Tibial artery (tissue), 4 donors: ENCODE measurements at places on chromosomes 7 and 10.
A peak's percentile ranks its signal among the peaks of the same experiment; 100 is the strongest.

GRCh38 chr7:99083068-99083651 is 60.7 kb downstream of the SMURF1 start:
- DNase-seq: no peak
- no peaks in the 10 kb centered on the region for H3K36me3 ChIP-seq
- H3K27ac ChIP-seq: peak overlapping the region; percentile 18
- H3K4me1 ChIP-seq: peaks cover 31% of the 10 kb centered on the region

DNA sequence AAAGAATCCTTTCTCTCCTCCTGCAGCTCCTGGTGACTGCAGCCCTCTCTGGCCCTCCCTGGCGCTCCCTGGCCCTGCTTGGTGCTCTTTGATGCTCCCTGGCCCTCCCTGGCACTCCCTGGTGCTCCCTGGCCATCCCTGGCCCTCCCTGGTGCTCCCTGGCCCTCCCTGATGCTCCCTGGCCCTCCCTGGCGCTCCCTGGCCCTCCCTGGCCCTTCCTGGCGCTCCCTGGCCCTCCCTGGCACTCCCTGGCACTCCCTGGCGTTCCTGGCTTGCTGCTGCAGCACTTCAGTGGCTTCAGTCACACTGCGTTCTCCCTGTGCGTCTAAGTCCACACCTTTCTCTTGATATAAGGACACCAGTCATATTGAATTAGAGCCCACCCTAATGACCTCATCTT is 15.2 kb upstream of the FGFR2 start:
- peaks cover 5% of the 10 kb centered on the region for H3K4me1 ChIP-seq
- H3K27me3 ChIP-seq: peaks cover 10% of the 10 kb centered on the region
- H3K27ac ChIP-seq: no peak overlapping the region

DNA sequence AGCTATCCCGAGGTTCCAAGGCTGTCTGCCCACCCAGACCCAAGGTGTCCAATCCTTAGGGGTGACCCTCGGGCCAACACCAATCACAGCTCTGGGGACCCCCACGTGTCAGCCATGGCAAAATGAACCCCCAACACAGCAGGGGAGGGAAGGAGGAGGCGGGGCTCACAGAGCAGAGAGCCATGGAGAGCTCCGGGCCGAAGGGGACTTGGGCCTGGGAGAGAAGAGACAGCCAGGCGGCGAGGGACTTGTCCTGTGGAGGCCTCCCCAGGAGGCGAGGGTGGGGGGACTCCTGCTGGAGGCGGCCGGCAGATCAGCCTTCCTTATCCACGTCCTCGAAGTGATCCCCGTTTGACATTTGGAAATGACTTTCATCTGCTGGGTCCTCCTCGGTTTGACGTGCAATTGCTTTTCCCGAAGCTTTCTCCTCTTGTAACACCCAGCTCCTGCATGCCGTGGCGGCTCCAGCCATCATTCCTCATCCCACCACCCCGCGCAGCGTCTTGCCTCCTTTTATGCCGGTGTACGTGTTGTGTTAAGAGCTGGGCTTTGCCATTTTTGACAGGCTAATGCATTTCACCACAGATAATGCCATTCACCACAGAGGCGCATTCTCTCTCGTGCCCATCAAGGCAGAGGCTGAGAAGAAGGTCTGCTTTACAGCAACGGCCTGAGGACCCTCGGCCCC is 337.4 kb downstream of the DNAJB6 start:
- H3K27me3 ChIP-seq: no peaks in the 10 kb centered on the region
- no peaks in the 10 kb centered on the region for H3K36me3 ChIP-seq
- no peaks in the 10 kb centered on the region for H3K4me1 ChIP-seq
- no peak overlapping the region for H3K27ac ChIP-seq
- H3K4me3 ChIP-seq: no peak overlapping the region

GRCh38 chr7:43769281-43769680 is 10.8 kb downstream of the BLVRA start:
- H3K27me3 ChIP-seq: no peaks in the 10 kb centered on the region
- DNase-seq: no peak
- no peaks in the 10 kb centered on the region for H3K4me1 ChIP-seq
- H3K4me3 ChIP-seq: no peak overlapping the region

GRCh38 chr7:29285444-29285793 is 90.8 kb downstream of the CHN2 start:
- DNase-seq: no peak
- no peaks in the 10 kb centered on the region for H3K27me3 ChIP-seq
- no peaks in the 10 kb centered on the region for H3K36me3 ChIP-seq
- H3K4me3 ChIP-seq: no peak overlapping the region
- H3K27ac ChIP-seq: no peak overlapping the region

GRCh38 chr10:95728526-95728925 is 27.4 kb upstream of the ENTPD1 start:
- H3K27me3 ChIP-seq: no peaks in the 10 kb centered on the region
- no peaks in the 10 kb centered on the region for H3K4me1 ChIP-seq
- H3K4me3 ChIP-seq: no peak overlapping the region
- DNase-seq: no peak
- H3K36me3 ChIP-seq: no peaks in the 10 kb centered on the region
- H3K27ac ChIP-seq: no peak overlapping the region

DNA sequence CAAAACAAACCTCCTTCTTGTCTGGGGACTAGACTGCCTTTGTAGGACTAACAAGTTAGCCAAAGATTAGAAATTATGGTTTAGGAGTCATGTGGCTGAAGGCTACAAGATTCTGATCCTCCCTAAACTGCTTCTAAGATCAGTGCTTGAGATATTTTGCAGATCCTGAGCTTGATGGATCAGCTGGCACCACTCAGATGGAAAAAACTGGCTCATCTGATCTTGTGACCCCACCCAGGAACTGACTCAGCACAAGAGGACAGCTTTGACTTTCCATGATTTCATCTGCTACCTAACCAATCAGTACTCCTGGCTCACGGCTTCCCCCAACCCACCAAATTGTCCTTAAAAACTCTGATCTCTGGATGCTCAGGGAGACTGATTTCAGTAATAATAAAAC is 271.5 kb upstream of the TAC1 start:
- DNase-seq: no peak
- no peaks in the 10 kb centered on the region for H3K36me3 ChIP-seq
- no peaks in the 10 kb centered on the region for H3K4me1 ChIP-seq
- H3K4me3 ChIP-seq: no peak overlapping the region
- no peaks in the 10 kb centered on the region for H3K27me3 ChIP-seq

DNA sequence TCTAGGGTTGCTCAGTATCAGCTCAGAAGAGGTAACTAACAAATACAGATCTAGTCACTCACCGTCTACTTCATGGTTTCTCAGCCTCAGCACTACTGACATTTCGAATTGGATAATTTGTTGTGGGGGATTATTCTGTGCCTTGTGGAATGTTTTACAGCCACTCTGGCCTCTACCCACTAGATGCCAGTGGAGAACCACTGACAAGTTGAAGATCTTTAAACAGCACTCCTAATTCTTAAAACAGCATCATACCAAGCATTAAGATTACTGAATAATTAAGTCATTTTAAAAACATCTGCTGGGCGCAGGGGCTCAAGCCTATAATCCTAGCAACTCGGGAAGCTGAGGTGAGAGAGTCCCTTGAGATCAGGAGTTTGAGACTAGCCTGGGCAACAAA is 82.6 kb downstream of the UPF2 start:
- no peak overlapping the region for H3K27ac ChIP-seq
- H3K4me3 ChIP-seq: no peak overlapping the region
- no peaks in the 10 kb centered on the region for H3K4me1 ChIP-seq

GRCh38 chr10:6228647-6229046 is 25.9 kb downstream of the PFKFB3 start:
- no peak overlapping the region for H3K27ac ChIP-seq
- H3K4me1 ChIP-seq: peaks cover 8% of the 10 kb centered on the region
- H3K4me3 ChIP-seq: no peak overlapping the region

DNA sequence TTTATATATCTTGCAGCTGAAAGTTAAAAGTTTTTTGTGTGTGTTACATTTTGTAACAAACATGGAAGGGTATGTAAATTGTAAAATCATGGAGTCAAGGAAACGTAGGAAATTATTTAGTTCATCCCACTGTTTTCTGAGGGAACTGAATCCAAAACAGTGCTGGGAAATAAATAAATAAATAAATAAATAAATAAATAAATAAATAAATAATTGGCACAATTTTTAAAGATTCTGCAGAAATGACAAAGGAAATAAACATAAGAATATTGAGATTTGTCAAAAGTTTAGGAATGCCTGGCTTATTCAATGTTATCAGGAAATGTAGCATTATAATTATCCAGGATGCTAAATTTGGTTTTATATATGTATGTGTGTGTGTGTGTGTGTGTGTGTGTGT is 91.4 kb upstream of the AGBL3 start:
- no peak overlapping the region for H3K27ac ChIP-seq
- no peaks in the 10 kb centered on the region for H3K27me3 ChIP-seq

DNA sequence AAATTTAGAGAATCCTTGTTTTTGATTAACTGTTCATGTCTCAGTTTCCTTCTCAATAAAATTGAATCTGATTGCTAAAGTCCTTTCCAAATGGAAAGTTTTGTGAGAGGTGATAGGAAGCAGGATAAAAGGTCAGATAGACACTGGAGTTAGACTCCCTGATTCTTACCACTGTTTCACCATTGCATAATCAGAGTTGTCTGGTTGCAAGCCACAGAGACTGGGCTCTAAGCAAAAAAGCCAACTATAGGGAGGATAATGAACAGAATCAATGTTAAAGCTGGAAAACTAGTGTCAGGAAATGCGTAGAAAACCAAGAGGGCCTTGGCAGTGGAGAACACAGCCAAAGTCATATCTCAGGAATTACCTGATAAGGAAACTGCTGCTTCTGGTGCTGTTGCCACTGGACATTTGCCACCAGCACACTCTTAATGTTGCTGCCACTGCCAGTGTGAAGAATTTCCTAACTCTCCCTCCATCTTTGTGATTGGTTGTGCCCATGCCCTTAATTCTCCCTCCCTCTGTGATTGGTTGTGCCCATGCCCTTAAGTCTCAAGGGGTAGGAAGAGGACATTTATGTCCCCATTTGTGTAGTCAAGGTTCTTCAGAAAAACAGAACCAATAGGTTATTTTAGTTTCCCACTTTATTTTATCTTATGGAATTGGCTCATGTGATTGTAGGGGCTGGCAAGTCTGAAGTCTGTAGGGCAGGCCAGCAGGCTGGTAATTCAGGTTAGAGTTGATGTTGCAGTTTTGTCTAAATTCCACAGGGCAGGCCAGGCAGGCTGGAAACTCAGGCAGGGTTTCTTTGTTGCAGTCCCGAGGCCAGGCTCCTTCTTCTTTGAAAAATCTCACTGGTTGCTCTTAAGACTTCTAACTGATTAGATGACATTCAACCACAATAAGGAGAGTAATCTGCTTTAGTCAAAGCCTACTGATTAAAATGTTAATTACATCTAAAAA is 639.0 kb downstream of the REEP3 start:
- DNase-seq: no peak
- H3K27ac ChIP-seq: no peak overlapping the region
- no peaks in the 10 kb centered on the region for H3K36me3 ChIP-seq

GRCh38 chr10:11512596-11512995 is 98.9 kb downstream of the USP6NL start:
- DNase-seq: no peak
- H3K27me3 ChIP-seq: no peaks in the 10 kb centered on the region
- H3K4me1 ChIP-seq: no peaks in the 10 kb centered on the region
- no peaks in the 10 kb centered on the region for H3K36me3 ChIP-seq

DNA sequence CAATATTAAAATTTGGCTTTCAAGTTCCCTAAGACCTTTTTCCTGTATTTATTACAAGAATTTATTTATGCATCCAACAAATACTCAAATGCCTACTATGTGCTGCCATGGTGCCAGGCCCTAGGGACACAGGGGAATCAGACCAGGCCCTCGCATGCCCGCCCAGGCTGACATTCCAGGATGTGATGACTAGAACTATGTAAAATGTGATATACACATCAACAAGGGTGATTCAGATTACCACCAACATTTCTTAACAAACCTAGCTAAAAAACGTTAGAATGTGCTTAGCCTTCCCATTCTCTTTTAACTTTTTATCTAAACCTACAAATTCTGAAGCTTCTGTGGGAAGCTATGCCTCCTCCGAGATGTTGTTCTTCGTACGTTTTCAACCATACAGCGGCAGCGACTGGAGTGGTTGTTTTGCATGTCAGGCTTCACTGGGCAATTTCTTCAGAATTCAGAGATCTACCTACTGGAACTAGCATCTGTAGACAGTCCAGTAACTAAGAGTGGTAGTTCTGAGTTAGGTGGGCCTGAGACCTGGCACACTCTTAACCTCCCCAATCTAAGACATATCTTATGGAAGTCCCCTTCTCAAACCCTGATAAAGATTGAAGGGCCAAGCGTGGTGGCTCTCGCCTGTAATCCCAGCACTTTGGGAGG is 22.1 kb downstream of the GNA12 start:
- no peak for DNase-seq
- H3K36me3 ChIP-seq: no peaks in the 10 kb centered on the region
- H3K27me3 ChIP-seq: no peaks in the 10 kb centered on the region
- H3K4me1 ChIP-seq: peaks cover 22% of the 10 kb centered on the region
- H3K27ac ChIP-seq: peak overlapping the region; percentile 40

GRCh38 chr10:1626410-1626809 is 110.9 kb downstream of the ADARB2 start:
- H3K27ac ChIP-seq: no peak overlapping the region
- DNase-seq: no peak
- H3K36me3 ChIP-seq: no peaks in the 10 kb centered on the region
- no peaks in the 10 kb centered on the region for H3K4me1 ChIP-seq
- H3K27me3 ChIP-seq: peaks cover 3% of the 10 kb centered on the region

- peaks cover 75% of the 10 kb centered on the region for H3K27me3 ChIP-seq
- no peak for DNase-seq
- H3K36me3 ChIP-seq: no peaks in the 10 kb centered on the region
- H3K4me3 ChIP-seq: no peak within 1 kb of the TSS
- H3K4me1 ChIP-seq: no peaks in the 10 kb centered on the region
Measured at GRCh38 chr10:118595598-118596425, at the start of gene PRLHR. PRLHR (minus strand) TSS chr10:118595648; CDS start chr10:118595244, 404 bp downstream.

DNA sequence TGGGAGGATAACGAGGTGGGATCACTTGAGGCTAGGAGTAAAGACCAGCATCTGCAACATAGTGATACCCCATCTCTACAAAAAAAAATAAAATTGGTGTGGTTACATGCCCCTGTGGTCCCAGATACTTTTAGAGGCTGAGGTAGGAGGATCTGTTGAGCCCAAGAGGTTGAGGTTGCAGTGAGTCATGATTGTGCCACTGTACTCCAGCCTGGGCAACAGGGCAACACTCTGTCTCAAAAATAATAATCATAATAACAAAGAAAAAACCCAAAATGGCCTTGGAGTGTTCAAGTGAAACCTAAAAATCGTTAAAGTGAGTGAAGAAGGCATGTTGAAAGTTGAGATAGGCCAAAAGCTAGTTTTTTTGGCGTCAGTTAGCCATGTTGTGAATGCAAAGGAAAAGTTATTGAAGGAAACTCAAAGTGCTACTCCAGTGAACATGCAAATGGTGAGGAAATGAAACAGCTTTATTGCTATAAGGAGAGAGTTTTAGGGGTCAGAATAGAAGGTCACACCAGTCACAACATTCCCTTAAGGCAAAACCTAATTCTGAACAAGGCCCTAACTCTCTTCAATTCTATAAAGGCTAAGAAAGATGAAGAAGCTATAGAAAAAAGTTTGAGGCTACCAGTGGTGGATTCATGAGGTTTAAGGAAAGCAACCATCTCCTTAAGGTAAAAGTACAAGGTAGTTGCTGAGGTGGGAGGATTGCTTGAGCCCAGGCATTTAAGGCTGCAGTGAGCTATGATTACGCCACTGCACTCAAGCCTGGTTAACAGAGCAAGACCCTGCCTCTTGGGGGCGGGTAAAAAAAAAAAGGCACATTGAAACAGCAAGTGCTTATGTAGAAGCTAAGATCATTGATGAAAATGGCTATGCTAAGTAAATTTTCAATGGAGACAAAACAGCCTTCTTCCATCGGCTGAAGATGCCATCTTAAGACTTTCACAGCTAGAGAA is 45.4 kb upstream of the STOX1 start:
- H3K4me3 ChIP-seq: no peak overlapping the region
- no peak for DNase-seq
- H3K27ac ChIP-seq: no peak overlapping the region
- peaks cover 83% of the 10 kb centered on the region for H3K36me3 ChIP-seq
